Stimulated activated CD4-positive, alpha-beta T cell treated with anti-CD3 and anti-CD28 coated beads, Interleukin-1b, Interleukin-23, amount 100 ng/mL, for 1 hour (primary cell): ENCODE measurements at places on chromosomes 5 and 9.

DNA sequence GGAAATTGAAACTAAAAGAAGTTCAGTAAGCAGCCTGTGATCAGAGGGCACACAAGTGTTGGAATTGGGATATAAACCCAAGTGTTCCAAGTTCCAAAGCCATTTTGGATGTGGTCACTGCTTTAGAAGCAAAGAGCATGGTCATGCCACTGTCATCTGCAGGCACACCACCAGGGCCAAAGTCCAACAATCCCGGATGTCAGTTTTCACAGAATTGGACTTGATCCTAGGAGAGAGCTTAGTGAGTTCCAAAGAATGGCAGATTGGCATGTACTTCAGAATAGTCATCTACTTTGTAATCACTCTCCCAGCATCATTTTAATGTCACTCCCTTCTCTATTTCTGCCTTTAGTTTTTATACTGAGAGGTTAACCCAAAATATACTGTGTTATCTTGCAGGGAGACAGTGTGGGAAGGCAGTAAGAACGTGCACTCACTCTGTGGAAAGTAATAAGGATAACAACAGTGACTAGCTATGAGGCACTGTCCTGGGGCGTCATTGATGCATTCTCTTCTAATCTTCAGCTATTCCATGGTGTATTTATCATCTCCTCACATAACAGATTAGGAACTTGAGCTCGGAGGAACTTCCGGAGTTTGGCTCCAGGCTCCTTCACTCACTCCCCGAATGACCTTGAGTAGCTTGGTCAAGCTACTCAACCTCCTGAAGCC lies 388.0 kb downstream of the ACTL7B start:
- DNase-seq = no peak

DNA sequence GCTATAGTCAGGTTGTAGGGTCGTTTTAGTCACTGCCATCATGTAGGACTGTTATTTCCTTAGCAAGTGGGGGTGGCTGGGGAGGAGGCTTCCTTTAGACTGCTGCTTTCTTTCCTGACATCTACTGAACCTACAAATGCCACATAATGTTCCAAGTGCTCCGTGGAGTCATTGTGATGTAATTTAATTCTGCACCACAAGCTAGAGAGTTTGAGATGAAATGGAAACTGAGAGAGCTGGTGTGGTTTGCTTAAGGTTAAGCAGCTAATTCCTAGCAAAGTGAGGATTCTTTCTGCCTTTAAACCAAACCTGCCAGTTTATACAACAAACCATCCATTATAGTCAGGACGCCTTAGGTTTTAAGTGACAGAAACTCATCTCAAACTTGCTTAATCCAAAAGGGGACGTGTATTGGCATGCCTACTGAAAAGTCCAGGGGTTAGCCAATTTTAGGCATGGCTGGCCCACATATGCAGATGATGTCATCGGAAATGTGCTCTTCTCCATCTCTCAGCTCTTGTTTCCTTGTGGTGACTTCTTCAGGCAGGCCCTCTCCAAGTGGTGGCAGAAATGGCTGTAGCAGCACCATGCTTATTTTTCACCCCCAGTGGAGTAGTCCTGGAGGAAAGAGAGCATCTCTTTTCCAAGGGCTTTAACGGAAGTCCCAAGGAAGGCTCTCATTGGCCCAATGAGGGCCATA lies 30.5 kb downstream of the ZNF618 start:
- DNase-seq = no peak

- no peak for DNase-seq
Observed at GRCh38 chr9:134807716-134808446, 72.7 kb upstream of the FCN2 start.

DNA sequence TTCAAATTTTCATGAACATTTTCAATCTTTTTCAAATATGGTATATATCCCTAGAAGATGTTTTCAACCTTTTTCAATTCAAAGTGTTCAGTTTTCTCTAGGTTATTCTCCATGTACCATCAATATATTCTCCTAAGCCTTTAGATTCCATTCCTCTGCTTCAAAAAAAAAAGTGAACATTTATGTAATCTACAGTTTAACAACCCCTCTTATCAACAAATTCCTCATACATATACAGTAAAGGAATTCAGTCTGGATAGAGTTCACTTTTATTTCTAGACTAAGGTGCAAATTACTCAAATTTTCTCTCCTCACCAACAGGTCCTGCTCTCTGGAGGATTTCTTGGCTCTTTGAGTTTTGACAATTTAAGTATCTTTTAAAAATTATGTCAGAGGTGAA lies 150.0 kb downstream of the ARL15 start:
- no peak for DNase-seq

- no peak for DNase-seq
Observed at GRCh38 chr5:134133188-134133994, 18.9 kb downstream of the TCF7 start.

- DNase-seq = no peak
Observed at GRCh38 chr5:124920909-124921666, 174.6 kb upstream of the ZNF608 start.

DNA sequence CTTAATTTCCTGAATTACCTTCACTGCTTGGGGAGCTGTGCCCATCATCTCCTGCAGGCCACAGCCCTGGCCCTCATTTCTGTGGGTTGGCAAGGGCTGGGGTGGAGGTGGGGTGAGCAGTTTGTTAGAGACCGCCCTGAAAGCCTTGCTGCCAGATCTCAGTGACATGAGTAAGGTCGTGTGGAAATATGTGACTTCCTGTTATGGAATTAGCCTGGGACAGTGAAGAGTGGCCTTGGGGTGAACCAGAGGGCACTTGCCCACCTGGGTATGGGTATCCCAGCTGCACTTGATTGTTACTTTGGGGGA lies 2.5 kb upstream of the HNRNPAB start:
- DNase-seq = no peak

DNA sequence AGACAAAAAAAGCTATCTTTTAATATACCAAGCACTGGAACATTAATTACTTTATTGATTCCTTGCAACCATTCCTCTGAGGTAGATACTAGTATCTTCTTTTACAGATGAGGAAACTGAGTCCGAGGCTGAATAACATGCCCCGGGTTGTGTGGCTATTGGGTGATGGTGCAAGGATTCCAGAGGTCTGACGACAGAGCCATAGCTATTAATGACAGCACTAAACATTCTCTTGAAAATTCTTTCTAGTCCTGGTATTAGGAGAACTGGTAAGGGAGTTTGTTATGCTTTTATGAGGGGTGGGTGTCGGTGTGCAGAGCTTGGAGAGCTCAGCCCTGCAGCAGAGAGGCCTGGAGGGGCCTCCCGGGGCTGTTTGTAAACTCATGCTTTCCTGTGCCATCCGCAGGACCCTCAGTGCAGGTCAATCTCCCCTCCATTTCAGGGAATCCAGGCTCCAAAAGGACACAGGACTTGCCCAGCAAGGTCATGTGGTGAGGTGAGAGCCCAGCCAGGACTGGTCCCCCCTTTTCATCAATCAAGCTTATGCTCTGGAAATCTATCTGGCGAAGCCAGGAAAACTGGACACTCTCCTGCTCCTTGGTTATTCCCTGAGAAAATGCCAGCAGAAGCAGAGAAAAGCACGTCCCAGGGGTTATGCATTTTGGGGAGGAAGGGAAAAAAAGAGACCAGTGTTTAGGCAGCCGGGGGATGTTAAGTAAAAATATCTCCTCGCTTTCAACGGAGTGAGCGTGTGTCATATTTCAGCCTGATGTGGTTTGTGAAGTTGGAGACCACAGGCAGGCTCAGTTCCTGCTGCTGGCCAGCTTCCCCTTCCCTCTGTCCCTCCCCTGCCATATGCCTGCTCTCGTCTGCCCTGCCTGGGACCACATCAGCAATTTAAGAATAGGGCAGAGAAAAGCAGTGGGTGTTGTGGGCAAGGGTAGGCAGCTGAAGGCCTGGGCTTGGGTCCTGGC lies 3.7 kb downstream of the GSN start:
- no peak for DNase-seq

- no peak for DNase-seq
Observed at GRCh38 chr5:77294185-77294584, 83.7 kb downstream of the PDE8B start.

- DNase-seq = no peak
Observed at GRCh38 chr5:141628175-141628788, 8.4 kb downstream of the HDAC3 start.

GRCh38 chr5:16926417-16926816 lies 9.7 kb downstream of the MYO10 start:
- DNase-seq = no peak

- DNase-seq = no peak
Observed at GRCh38 chr5:76204713-76205112, 121.5 kb downstream of the SV2C start.

DNA sequence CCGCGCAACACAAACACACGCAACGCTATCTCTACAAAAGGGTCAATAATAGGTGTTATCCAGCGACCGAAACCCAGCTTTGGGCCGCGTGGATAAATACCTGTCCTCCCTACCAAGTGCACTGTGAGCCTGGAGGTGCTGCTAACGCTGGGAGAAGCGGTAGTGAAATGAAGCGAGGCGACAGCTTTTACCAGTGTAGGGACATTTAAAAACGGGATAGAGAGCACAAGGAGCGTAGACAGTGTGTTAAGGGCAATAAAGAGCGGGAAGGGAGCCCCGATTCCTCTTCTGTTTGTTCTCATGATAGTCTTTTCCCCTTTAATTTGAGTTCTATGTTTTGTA lies 421 bp upstream of the DEPDC1B start:
- DNase-seq = no peak

- no peak for DNase-seq
Observed at GRCh38 chr5:137498301-137498735, 808 bp downstream of the SPOCK1 start.

- no peak for DNase-seq
Observed at GRCh38 chr5:147437161-147437596, 72.7 kb downstream of the DPYSL3 start.

DNA sequence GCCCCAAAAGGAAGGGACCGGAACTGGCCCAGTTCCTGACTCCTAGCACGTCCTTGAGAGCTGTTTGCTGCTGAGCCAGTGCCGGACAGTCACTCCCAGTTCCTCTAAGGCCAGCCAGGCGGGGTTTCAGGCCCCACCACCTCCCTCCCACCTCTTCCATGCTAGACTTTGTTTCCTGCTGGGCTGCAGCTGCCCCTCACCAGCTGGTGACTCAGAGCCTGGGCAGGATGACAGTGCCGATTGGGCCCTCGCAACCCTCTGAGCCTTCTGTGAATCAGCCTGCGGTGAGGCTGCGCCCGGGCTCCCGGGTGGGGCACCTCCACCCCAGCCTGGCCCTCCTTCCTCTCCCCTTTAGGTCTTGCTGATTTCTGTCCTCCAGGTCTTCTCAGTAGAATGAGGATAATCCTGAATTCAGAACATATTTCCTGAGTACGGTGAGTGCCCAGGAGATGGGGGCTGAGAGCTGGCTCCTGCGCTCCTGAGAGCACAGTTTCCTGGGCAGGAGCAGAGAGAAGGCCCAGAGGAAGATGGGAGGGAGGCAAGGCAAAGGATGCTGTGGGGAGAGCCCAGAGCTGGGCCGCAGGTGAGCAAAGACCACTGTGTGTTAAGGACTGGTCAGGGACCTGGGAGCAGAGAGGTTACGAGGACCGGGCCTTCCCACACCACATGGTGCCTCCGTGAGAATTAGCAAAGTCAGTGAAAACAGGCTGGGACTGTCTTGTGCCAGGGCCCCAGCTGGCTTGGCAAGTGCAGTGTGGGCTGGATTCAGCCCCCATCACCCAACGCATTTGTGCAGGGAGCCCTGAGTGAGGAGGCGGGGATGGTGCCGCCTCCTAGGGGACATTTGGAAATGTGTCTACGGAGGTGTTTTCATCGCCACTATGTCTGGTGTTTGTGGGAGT lies 32.9 kb upstream of the STXBP1 start:
- DNase-seq = peak; percentile 26

GRCh38 chr9:136690806-136691261 lies 3.6 kb upstream of the AGPAT2 start:
- no peak for DNase-seq

DNA sequence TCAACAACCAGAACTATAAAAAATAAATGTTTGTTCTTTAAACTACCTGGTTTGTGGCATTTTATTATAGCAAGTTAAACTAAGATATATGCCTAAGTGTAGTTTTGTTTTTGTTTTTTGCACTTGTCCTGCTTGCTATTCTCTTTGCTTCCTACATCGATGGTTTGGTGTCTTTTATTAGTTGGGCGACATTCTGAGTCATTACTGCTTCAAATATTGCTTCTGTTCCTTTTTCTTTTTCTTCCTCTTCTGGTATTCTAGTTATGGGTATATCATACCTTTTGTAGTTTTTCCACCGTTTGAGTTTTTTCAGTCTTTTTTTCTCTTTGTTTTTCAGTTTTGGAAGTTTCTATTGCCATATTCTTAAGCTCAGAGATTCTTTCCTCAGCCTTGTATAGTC lies 86.9 kb downstream of the MACIR start:
- DNase-seq = no peak

GRCh38 chr5:175325681-175326080 lies 118.3 kb downstream of the DRD1 start:
- no peak for DNase-seq

- no peak for DNase-seq
Observed at GRCh38 chr9:135612437-135612836, 26.9 kb downstream of the GLT6D1 start.

DNA sequence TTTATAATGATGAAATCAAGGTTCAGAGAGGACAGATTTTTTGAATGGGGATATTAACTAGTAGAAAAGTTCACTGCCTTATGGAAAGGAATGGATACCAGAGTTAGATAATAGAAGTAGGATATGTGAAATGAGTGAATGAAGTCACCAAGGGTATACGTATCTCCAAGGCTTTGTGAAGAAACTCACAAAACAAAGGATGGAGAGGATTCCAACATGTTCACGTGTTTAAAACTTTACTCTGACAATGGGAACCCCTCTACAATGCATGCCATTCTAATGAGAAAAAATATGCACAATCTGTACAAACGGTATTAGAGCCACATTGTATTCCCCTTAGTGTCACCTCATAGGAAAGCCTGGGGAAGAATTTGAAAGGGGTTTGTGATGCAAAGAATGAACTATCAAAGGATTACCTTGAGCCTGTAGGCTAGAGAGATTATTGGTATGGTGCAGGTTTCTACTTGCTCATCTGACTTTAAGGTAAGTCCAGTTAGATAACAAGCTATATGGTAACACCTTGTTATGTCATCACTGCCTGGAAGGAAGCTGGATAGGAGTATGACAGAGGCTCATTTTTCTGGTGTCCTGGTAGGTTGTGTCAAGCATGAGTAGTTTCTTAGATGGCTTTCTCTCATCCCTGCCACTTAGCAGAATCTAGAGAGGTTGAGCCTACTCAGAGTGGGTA lies 250.3 kb upstream of the SEMA6A start:
- no peak for DNase-seq

DNA sequence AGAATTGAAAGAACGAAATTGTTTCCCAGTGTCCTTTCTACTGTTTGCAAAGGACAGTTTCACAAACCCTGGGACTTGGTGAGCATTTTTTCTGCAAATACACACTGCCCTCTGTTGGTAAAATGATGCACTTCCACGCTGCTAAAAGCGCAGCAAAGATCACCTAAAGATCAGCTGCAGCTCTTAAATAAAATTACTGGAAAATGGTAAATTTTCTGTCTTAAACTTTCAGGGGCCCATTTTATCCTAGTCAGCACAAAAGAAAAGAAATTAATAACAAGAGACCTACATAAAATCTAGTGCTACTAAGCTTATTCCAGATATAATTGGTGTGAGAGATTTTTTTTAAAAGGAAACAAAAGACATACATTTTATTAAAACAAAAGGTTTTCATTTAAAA lies 566.0 kb downstream of the CAAP1 start:
- DNase-seq = no peak

GRCh38 chr9:132505991-132506655 lies 76.3 kb upstream of the BARHL1 start:
- no peak for DNase-seq
